ENCODE measurements at places on chromosomes 5 and 9.

DNA sequence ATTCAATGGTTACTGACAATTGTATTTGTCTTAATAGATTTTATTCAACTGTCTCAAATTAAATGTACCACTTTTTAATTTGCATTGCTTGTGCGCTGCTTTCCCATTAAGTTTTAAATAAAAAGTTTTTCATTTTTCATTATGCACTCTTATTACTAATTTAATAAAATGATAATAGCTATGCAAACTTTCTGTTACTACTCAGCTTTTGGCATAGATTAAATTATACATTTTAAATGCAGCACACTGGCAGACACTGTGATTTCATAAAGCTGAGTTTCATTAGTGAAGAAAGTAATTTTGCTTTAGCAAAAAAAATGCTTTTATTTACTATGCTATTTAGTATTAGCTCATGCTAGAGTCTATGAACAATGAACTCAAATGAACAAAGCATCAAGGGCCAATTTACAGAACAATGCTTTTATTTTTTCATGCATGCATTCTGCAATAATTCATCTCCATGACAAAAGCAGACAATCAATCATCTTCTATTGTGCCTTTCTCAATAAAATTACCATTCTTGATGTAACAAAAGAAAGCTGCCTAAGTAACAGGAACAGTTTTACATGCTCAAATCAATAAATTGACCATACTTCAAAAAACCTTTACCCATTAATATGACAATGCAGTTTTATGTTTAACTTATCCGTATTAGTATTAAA lies 595.2 kb upstream of the ARRDC3 start:
- DNase-seq = no peak

GRCh38 chr9:78857373-78858225 lies 560.7 kb downstream of the PSAT1 start:
- no peak for DNase-seq

GRCh38 chr5:135249658-135250057 lies 149.4 kb downstream of the MACROH2A1 start:
- no peak for DNase-seq

DNA sequence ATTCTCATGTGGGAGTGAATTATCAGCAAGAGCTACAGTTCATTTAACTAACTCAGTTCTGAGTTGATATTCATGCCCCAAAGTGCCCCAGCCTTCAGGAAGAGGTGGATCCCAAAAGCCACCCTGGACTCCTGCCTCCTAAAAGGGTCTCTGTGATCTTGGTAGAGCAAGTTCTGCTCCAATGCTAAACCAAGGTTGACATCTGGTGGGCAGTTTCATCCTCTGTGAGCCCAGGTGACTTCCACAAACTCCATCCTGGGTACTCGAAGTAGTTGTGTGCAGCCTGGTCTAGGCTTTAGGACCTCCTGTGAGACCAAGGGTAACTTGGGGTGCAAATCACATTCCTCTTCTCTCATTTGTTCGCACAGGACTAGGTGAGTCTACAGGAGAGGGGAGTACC lies 816.8 kb downstream of the MTRR start:
- no peak for DNase-seq

DNA sequence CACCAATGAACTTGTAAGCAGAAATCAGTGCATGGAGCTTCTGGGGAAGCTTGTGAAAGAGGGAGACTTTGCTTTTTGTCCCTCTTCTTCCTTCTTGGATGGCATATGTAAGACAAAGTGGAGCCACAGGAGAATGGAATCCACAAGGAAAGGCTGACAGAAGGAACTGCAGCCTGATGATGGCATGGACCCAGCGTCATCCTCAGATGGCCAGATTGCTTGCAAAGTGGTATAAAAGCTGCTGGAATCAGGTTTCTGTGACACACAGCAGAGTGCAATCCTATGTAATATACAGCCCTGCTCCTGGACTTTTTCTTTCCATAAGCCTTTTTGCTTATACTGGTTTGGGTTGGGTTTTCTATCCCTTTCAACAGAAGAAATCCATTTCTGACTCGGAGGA lies 31.4 kb upstream of the SPARC start:
- no peak for DNase-seq

DNA sequence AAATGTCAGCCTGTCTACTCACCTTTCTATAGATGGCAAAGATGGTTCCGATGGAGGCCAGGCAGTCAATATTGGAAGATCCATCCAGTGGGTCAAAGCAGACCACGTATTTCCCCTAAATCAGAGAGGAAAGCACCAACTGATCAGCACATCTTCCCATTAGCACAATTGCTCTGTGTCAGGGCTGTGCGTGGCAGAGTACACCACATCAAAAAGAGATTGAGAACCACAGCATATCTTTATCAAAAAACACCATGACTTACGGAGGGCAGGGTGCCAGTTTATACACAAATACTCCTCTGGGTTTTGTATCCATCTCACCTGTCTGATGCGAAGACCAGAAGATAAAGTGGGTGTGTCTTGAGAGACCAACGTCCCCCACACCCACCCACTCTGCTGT lies 9.1 kb downstream of the FBP2 start:
- no peak for DNase-seq

DNA sequence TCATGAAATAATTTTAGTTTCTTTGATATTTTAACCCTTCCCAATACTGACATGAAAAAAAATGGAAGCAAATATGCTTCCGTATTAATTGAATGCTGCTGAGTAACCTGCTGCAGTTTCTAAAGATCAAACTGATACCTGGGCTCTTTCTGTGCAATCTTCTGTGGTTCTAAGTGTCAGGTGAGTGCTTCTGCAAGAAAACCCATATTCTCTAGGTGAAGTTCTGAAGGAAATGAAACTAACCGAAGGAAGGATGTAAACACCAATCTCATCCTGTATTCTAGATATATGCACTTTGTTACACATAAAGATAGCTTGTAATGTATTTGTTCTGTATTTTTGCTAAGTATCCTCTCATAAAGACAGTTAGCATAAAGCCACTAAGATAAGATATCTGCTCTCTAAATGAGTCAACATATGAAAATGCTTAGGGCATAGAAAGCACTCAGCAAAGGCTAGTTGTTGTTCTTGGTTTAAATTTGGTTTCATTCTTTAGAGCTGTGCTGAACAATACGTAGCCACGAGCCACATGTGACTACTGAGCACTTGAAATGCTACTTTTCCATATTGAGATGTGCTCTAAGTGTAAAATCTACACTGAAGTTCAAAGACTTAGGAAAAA lies 52.0 kb downstream of the ITGA2 start:
- DNase-seq = no peak

All from HCEC 1CT (cell line).